ENCODE measurements at places on chromosomes 3 and 15.

DNA sequence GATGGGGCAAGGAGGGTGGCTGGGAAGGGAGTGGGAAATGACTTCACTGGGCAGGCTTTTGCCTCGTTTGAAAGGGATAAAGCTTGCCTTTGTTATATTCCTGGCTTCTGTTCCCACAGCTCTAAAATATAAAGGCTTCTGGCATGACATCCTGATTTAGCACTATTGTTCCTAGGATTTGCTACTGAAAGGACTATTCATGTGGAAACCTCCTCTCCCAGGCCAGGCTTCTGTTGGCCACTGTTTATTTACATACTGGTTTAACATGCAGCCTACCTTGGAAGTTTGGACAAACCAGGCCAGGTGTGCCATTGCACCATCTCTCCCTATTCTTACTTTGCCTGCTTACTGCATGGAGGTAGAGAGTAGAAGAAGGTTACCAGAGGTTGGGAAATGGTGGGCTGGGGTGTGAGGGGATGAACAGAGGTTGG, 2.4 kb upstream of the LMCD1 start:
- DNase-seq, result no peak

DNA sequence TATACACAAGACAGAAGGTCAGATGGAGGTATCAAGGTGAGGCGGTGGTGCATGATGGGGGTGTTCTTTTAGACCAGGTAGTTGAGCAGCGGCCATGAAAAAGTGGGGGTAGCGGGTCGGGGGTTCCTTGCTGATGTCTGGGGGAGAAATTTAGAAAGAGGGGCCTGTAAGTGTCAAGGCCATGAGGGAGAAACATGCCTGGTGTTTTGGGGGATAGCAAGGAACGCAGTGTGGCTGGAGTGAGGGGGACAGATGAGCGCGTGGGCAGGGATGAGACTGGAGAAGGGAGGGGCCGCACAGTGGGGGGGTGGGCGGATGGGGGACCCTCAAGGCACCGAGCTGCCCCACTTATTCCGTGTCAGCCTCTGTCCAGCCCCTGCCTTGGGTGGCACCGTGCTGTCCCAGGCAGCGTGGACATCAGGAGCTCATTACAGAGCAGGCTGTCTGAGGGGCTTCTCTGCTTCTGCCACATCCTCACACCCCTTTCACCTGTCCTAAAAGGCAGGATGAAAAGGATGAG, 143.3 kb downstream of the SMAD6 start:
- no peak for DNase-seq

- DNase-seq, result no peak
Observed at GRCh38 chr3:14630404-14631100, 21.0 kb upstream of the CCDC174 start.

DNA sequence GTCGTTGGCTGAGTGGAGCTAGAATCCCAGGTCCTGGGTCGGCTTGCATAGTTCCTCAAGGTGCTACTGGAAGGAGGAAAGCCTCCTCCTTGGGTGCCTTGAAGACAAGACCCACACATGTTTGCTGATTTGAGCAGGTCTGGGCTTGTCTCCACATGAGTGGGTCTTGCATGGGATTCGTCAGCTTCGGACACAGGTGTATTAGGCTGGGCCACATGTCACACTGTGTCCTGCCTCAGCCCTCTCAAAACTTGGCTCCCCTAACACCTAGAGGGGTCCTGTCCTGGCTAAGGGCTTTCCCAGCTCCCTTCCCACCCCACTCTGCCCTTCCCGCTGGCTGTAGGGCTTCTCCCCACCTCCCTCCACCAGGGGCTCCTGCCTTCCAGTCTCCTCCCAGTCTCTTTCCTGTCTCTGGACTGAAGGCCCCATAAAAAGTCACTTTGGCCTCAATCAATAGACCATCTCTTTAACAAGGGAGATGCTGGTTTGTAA, 73.0 kb upstream of the ADPGK start:
- DNase-seq, result no peak

GRCh38 chr15:64653757-64654156, 121.6 kb downstream of the RBPMS2 start:
- DNase-seq, result peak; percentile 2

- DNase-seq, result no peak
Observed at GRCh38 chr3:74353039-74353438, 261.4 kb downstream of the CNTN3 start.

DNA sequence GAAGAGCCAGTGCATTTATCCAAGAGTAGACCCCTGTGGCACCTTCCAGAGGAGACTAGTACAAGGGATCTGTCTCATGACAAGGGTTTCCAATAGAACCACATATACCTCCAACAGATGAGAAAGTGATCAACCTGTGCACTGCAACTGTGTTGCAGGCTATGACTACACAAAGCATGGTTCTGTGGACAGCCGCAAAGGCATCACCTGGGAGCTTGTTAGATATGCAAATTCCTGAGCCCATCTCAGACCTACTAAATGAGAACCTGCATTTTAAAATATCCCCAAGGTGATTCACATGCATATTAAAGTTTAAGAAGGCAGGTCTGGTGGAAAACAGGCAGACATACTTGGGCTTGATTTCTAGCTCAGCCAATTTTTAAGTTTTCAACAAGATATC, 368.7 kb downstream of the FOXP1 start:
- DNase-seq, result no peak

- no peak for DNase-seq
Observed at GRCh38 chr3:10915376-10915775, 77.2 kb upstream of the SLC6A1 start.

GRCh38 chr15:82139823-82140268, 94.0 kb upstream of the MEX3B start:
- peak; percentile 44 for DNase-seq

GRCh38 chr3:128273841-128274573, 120.7 kb downstream of the EEFSEC start:
- DNase-seq, result no peak

DNA sequence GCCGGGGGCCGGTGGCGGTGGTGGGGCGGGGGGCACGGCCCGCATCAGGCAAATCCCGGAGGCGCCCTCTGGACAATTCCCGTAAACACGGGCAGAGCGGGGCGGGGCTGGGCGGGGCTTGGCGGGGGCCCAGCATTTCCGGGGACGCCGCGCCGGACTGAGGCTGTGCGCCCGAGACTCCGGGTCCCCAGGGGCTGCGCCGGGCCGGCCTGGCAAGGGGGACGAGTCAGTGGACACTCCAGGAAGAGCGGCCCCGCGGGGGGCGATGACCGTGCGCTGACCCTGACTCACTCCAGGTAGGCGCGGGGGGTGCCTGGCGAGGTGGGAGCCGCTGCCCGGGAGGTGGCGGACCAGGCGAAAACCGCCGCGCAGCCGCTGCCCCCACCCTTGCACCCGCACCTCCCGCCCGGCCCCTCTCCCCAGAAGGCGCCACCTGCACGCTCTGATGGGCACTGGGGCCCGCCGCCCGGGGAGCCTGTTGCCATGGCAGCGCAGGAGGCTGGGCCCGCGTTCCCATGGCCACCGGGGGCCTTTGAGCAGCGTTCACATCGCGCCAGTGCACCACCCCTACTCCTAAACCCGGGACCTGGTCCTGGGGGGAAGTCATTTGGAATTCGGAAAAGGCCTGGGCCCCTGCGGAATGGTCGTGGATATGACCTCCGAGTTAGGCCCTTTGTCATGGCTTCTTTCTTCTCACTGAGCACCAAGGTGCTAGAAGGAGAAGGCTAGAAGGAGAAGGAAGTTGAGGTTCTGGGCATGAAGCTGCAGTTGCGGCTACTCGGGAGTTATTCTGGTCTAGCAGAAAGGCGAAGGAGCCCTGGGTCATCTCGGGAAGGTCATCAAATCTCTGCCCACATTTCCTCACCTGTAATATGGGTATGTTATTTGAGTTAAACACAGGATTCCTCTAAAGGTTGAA, 16.1 kb upstream of the SEMA4B start:
- no peak for DNase-seq

DNA sequence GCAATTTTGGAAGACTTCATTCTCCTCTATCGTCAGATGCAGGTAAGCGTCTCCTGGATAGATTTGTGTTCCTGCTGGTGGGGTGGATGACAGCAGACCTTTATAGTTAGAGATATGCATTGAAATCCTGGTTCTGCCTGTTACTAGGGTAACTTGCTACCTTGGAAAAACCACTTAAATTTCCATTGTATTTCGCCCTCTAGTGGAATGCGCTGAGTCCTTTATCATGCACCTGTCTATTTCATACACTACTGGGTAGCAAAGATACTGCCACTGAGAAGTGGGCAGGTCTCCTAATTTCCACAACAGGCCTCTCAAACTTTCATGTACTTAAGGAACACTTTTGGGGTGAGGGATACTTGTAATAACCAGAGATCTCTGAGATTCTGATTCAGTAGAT, 209.5 kb upstream of the SUCLG2 start:
- no peak for DNase-seq
